Activated CD8-positive, alpha-beta memory T cell treated with anti-CD3 and anti-CD28 coated beads, Interleukin-2, amount 50 U/mL, for 48 hours (primary cell): ENCODE measurements at places on chromosomes 1 and 21.

GRCh38 chr1:209249280-209249670 is 334.2 kb upstream of the CAMK1G start:
- no peak for DNase-seq

DNA sequence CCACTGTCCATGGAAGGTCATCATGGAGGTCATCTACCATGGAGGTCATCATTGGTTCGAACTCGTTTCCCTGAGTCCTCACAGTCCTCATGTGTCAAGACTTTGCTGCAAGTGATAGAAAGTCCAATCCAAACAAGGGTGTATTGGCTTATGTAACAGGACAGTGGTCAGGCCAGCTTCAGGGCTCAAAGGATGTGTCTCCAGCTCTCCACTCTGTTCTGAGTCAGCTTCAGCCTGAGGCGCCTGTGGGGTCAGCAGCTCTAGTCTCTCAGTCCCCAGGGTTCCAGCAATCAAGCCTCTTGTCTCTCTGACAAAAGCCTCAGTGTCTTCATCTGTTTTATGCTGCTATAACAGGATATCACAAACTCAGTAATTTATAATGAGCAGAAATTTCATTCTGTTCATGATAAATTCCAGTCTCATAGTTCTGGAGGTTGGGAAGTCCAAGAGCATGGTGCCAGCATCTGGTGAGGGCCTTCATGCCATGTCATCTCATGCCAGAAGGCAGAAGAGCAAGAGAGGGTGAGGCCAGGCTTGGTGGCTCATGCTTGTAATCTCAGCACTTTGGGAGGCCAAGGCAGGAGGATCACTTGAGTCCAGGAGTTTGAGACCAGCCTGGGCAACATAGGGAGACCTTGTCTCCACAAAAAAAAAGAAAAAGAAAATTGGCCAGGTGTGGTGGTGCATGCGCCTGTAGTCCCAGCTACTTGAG is 19.5 kb downstream of the A3GALT2 start:
- DNase-seq, result no peak

DNA sequence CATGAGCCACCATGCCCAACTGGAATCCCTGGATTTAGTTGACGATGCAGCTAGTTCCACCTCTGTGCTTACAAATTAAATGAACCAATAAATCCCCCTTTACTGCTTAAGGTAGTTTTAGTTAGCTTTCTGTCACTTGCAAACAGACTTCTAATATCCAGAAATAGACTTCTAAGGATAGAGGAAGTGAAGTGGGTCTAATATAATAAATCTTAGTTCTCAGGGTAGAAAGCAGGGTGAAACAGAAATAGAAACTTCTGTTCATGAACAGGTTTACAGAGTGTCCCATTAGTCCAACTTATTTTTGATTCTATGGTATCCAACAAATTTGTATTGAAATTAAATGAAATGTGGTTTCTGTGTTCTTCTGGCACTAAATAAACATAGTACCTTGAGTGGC is 20.1 kb downstream of the BCAS2 start:
- no peak for DNase-seq

GRCh38 chr1:57704811-57705210 is 281.0 kb upstream of the DAB1 start:
- DNase-seq, result no peak

DNA sequence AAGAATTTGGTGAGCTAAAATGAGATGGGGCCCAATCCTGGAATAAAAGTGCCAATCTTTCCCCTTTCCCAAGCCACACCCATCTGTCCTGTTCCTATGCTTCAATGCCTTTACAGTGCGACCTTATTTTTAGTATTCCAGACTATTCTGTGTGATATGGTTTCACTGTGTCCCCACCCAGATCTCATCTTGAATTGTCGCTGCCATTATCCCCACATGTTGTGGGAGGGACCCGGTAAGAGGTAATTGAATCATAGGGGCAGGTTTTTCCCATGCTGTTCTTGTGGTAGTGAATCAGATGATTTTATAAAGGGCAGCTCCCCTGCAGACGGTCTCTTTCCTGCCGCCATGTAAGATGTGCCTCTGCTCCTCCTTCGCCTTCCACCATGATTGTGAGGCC is 129.3 kb upstream of the KIF26B start:
- no peak for DNase-seq

GRCh38 chr1:205496661-205497060 is 7.8 kb upstream of the CDK18 start:
- DNase-seq, result no peak
